ENCODE measurements at places on chromosomes 1 and 21. TPM values are rescaled to one million over a fixed set of nuclear protein-coding genes. Genes with fewer than 3 reads are reported as not detected.
A peak's percentile ranks its signal among the peaks of the same experiment; 100 is the strongest.

- no peak for DNase-seq
Observed at GRCh38 chr21:25624511-25624910, 14.5 kb upstream of the JAM2 start.

DNA sequence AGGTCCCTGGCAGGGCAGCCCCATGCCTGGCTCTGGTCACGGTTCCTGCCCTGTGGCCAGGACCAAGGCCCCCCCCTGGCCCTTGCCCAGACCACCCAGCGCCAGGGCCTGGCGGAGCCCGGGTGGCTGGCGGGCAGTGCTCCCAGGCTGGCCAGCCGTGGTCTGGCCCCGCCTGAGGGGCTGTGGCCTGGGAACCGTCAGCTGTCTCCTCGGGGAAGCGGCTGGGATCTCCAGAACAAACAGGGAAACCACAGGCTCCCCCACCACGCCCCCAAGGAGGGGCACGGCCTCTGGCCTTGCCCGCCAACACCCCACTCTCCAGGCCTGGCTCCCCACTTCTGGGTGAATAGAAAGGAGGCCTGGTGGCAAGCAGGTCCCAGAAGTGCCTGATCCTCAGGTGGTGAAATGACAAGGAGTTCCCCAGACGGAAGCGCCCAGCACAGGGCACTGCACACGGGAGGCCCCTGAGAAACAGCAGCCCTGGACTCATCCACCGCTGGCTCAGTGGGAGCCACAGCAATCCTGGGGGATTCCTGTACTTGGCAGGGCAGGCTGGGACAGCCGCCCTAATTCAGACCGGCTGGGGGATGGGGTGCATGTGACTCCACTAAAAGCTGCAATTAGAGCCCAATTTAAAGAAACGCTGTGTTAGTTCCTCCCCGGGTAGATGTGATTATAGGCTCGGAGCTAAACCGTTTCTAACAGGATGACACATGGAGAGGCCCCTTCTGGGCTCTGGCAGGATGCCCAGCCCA, 78.9 kb downstream of the RAP1GAP start:
- DNase-seq = no peak

GRCh38 chr1:68202239-68202832, 30.0 kb downstream of the WLS start:
- no peak for DNase-seq

DNA sequence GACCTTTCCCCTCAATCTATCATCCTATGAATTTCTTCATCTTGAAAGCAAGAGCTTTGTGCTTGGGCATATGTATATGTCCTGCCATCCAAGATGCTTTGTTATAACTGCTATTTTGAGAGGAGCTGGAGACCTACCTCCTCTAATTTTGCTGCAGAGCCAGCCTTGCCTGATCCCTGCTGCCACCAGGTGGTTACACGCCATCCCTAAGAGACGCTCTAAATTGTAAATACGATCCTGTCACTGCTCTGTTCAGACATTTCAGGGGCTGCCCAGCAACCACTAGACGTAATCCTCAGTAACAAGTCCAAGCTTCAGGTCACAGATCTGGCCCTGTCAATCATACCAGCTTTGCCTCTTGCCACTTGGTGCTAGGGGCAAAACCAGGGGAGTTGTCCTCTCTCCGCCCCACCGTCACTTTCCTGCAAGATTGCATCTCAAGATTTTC, 32.9 kb downstream of the GPA33 start:
- peak; percentile 70 for DNase-seq

GRCh38 chr1:90616395-90616794, 100.7 kb downstream of the BARHL2 start:
- peak; percentile 59 for DNase-seq

- no peak for DNase-seq
Observed at GRCh38 chr1:218739426-218739825, 394.3 kb downstream of the TGFB2 start.

GRCh38 chr1:2056955-2057590, 6.9 kb downstream of the PRKCZ start:
- no peak for DNase-seq

GRCh38 chr1:30101487-30102227, 621.7 kb downstream of the MATN1 start:
- peak; percentile 69 for DNase-seq

GRCh38 chr1:177163844-177164379, 600 bp downstream of the ASTN1 start:
- DNase-seq = no peak

DNA sequence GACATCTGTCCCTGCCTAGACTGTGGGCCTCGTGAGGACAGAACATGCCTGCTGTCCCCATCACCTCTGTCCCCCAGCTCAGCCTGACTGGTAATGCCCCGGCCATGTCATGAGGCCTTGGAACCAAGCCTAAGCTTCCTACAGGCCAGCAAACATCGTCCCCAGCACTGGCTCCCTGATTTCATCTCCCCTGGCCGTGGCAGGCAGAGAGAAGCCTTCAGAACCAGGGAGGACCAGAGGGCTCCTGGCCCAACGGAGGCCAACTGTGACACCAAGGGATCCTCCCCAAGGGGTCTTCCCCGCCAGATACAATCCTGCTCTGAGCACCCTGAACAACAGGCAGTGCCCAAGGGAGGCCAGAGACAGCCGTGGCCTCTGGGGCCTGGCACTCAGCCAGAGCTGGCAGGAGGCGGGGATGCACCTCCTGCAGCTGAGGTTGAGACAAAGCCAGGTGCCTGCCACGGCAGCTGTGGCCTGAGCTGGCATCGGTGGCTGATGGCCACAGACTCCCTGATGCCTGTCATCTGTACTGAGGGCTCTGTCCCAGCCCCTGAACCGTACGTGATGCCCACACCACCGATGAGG, 9.9 kb upstream of the NPHP4 start:
- no peak for DNase-seq

GRCh38 chr1:172674831-172675613, 16.1 kb downstream of the FASLG start:
- DNase-seq = no peak

Gene ZNF672
- total RNA-seq = 28.5 TPM

Gene CD52
- total RNA-seq = 4.1 TPM

Gene EPHA10
- 0.42 TPM for total RNA-seq

Gene SMIM11
- total RNA-seq = 0.66 TPM

Gene DENND2C
- 3.4 TPM for total RNA-seq

Gene ATP1A1
- 232 TPM for total RNA-seq

Gene PATJ
- 43.7 TPM for total RNA-seq

Gene IVL
- not detected for total RNA-seq
